Right ventricle myocardium superior (tissue), 1 donor: ENCODE measurements at places on chromosomes 3 and 15.

DNA sequence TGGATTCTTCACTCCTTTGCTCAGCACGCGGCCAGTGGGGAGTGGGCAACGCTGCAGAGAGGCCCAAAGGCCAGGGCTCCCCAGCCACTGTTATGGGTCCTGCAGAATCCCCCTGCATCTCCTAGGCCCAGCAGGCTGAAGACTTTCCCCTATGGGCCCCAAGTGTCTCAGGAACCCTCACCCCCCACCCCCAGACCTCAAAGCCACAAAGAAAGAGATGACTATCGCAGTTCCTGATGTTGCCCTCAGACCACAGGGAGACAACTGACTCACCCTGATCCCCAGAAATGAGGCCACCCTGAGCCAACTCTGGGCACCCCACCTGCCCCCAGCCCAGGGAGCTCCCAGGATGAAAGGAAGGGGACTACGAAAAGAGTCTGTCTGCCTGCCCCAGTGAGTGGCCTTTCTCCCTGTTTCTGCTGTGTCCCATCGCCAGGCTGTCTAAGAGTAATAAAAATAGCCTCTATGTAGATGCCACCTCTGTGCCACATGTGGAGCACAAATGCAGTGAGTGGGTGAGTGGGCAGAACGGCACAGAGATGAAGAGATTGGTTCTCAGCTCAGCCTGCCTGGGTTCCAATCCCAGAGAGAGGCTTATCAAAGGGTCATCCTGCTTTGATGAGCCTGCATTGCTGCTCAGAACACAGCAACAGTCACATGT lies 283.0 kb downstream of the UACA start:
- no peak for DNase-seq

- no peak for DNase-seq
Observed at GRCh38 chr3:126274735-126275619, 82.2 kb downstream of the KLF15 start.

GRCh38 chr3:134822090-134822489 lies 27.0 kb downstream of the EPHB1 start:
- DNase-seq = no peak

GRCh38 chr15:47194718-47195117 lies 522.6 kb upstream of the SEMA6D start:
- DNase-seq = no peak

DNA sequence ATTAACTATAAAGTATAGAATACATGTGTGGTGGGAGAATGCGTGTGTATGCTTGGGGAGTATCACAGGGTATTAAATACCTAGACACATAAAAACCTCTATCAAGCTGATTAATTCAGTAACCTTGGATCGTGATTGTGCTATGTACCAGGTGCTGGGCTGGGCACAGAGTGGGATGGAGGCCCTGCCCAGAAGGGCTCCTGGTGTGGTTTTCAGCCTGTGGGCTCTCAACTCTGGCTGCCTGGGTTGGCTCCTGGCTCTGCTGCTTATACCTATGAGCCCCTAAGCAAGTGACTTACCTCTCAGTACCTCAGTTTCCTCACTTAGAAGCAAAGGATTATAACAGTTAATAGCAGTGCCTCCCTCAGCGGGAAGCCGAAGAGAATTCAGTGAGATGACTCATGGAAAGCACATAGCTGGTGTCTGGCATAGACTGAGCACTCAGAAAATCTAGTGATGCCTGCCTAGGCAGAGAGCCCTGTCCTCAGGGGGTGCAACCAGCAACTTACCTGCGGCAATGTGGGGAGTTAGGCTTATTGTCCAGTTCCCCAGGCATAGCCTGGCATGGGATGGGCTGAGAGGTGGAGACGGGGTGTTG lies 90.6 kb upstream of the MYZAP start:
- DNase-seq = no peak

DNA sequence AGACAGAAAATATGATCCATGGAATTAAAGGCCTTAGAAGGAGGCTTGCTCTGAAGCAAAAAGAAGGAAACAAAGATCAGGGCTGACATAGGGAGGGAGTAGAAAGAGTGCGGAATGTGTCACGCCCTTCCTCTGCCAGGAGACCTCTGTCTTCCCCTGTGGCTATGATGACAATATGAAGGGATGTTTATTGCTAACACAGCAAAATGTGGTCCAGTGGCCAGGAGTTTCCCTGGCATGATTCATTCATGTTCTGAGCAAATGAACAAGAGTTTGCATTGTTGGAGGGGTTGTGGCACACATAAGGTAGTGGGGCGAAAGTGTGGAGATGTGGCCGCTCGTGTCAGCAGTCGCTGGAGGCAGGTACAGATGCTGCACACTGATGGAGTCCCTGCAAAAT lies 169.4 kb downstream of the SHQ1 start:
- DNase-seq = no peak

GRCh38 chr3:169286214-169286613 lies 377.3 kb downstream of the MECOM start:
- no peak for DNase-seq

- DNase-seq = no peak
Observed at GRCh38 chr3:50278123-50278879, 586 bp upstream of the LSMEM2 start.

GRCh38 chr3:18556503-18557135 lies 131.5 kb upstream of the SATB1 start:
- no peak for DNase-seq

- DNase-seq = no peak
Observed at GRCh38 chr15:60507596-60508424, 28.9 kb upstream of the ICE2 start.
